Activated CD8-positive, alpha-beta T cell treated with anti-CD3 and anti-CD28 coated beads, Interleukin-2, amount 10 ng/mL, durations not matched to agents 7 days and 5 days (primary cell): ENCODE measurements at places on chromosomes 7 and 10. TPM values are rescaled to one million over a fixed set of nuclear protein-coding genes. Genes with fewer than 3 reads are reported as not detected.

- no peaks in the 10 kb centered on the region for H3K36me3 ChIP-seq
- DNase-seq, result no peak
- no peak overlapping the region for H3K27ac ChIP-seq
- H3K4me3 ChIP-seq, result no peak overlapping the region
Measured at GRCh38 chr7:42395607-42396006, 158.6 kb upstream of the GLI3 start.

DNA sequence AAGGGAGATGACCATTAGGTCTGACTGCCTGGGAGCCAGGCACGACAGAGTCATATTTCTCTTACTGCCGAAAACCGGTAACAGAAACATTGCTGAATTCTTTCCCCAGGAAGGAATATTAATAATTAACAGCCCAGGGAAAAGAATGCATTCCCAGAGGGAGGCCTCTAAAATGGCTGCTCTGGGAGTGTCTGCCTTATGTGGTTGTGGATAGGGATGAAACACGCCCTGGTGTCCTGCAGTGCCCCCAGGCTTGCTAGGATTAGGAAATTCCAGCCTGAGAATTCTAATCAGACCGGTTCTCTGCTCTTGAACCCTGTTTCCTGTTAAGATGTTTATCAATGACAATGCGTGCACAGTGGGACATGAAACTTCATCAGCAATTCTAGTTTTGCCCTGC lies 226.7 kb downstream of the GPAM start:
- H3K4me3 ChIP-seq, result no peak overlapping the region
- no peak overlapping the region for H3K27ac ChIP-seq
- no peak for DNase-seq
- no peaks in the 10 kb centered on the region for H3K4me1 ChIP-seq

Gene HOGA1
- total RNA-seq, result not detected

- no peaks in the 10 kb centered on the region for H3K4me1 ChIP-seq
- H3K4me3 ChIP-seq, result no peak overlapping the region
- peaks cover 4% of the 10 kb centered on the region for H3K27me3 ChIP-seq
- no peak overlapping the region for H3K27ac ChIP-seq
- H3K36me3 ChIP-seq, result no peaks in the 10 kb centered on the region
- DNase-seq, result no peak
Measured at GRCh38 chr10:728603-729002, 39.1 kb upstream of the DIP2C start.

- H3K27ac ChIP-seq, result no peak overlapping the region
- no peaks in the 10 kb centered on the region for H3K27me3 ChIP-seq
- no peak for DNase-seq
Measured at GRCh38 chr7:74043523-74043951, 15.6 kb downstream of the ELN start.

GRCh38 chr10:77881222-77881621 lies 45.3 kb downstream of the DLG5 start:
- no peak overlapping the region for H3K27ac ChIP-seq
- no peak for DNase-seq
- H3K27me3 ChIP-seq, result peaks cover 5% of the 10 kb centered on the region
- peaks cover 14% of the 10 kb centered on the region for H3K4me1 ChIP-seq
- H3K36me3 ChIP-seq, result no peaks in the 10 kb centered on the region
- no peak overlapping the region for H3K4me3 ChIP-seq
